ENCODE measurements at places on chromosomes 3 and 15.

DNA sequence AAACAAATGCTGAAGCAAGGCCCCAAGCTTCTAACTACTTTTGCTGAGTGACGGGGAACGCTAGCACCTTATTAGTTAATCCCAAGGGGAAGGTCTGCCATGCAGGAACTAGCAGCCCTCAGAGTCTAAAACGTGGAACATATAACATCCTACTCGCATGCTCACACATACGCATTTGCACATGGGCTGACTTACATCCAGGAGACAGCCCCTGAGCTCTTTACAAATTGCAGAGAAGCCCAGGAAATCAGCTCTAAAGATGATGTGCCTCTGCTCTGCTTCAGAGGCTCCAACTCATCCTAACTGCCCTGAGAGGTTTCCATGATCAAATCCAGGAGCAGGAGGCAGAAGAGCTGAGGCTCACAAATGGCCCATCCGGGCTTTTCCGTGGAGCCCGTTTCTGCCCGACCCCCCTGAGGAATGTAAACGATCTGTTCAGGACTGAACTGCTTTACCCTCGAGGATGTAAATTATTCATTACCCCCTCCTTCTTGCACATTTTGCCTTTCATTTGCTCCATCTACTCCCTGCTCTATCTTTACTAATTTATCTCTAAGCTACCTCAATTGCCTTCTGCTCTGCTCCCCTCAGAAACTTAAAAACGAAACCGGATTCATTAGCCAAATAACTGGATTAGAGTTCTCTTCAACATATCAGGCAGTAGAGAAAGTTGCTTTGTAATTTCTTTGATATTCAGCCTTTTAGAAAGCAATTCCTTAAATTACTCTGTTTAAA is 141.9 kb upstream of the CCDC54 start:
- DNase-seq, result no peak

- DNase-seq, result no peak
Measured at GRCh38 chr3:58620421-58620820, 43.2 kb upstream of the FAM107A start.

DNA sequence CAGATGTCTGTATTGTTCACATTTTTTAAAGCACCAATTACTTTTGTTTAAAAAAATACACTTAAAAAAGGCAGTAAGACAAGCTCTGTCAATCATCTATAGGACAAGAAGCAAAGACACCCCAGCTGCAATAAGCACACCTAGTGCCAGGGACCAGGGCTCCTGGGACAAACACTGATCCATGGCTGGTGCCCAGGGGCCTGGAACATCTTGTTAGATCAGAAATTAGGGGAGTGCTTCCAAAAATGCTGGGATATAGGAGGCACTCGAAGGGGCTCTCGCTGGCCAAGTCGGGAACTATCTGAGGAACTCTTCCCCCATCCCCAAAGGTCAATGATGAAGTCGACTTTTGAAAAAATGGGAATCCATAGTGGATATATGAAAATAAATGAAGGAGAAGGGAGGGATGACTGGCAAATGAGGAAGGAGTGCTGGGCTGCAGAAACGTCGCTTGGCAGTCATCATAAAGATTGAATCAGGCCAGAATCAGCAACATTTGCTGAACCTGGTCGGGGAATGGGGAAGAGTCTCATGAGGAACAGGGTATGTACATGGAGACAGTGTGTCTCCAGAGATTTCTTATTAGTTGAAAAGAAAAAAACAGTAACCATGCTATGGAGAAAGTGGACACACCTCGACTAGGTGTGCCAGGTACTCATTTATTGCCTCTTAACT is 28.5 kb downstream of the TSPAN3 start:
- no peak for DNase-seq

GRCh38 chr3:69292959-69293574 is 92.8 kb downstream of the FRMD4B start:
- DNase-seq, result no peak

GRCh38 chr3:143068059-143068458 is 51.5 kb upstream of the CHST2 start:
- DNase-seq, result no peak

DNA sequence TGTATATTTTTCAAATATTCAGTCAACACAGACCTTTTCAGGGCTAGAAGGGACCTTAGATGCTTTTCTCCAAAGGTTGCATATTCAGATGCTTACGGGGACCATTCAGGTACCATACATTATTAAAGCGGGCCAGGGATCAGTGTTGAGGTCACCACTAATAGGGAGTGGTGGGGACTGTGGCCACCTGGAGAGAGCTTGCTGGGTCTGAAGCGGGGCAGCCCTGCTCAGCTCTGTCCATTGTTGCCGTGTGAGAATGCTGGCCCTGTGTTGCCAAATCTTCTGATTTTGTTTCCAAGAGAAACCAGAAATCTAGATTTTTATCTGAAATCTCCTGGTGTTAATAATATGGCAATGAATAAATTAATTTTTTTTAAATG is 23.7 kb downstream of the ABHD2 start:
- no peak for DNase-seq

- DNase-seq, result peak; percentile 89
Measured at GRCh38 chr3:51498876-51499738, 708 bp downstream of the DCAF1 start.

DNA sequence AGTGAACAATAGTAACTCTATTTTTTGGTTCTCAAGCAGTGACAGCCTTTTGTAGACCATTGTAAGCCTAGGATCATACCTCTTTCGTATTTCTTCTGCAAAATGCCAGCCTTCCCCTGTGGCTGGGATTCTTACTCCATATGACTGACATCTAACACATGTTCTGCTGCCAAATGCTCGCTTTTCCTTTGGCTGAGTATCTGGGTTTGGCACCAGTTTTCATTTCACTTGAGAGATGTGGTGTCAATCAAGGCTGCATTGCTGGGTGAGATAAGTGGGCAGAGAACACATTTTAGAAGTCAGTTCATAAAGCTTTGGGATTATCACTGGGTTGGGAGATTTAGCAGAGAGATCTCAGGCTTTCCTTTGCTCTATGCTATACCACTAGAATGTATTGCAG is 514.7 kb upstream of the SGO1 start:
- no peak for DNase-seq

GRCh38 chr3:106034313-106034712 is 165.5 kb upstream of the CBLB start:
- no peak for DNase-seq

- DNase-seq, result peak; percentile 37
Measured at GRCh38 chr15:40081691-40082194, 26.9 kb downstream of the BMF start.

DNA sequence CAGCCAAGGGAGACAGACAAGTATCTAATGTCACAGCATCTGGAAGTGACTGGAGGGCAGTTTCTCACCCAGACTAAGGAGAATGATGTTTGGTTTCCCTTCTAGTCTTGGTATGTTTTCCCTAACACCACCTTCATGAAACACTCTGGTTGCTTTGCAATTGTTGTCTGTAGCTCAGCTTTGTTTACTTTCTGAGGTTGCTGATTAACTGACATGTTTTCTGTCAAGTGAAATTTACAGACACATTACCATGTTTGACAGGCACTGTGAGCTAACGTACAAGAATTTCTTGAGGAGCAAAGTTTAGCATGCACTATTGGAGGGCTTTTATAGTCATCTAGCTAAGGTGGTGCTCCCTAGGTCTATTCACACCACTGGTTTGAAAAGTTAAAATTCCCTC is 131.6 kb upstream of the NECTIN3 start:
- DNase-seq, result no peak

- no peak for DNase-seq
Measured at GRCh38 chr15:57015897-57016296, 97.5 kb downstream of the TCF12 start.

GRCh38 chr3:14517601-14518431 is 22.3 kb downstream of the GRIP2 start:
- DNase-seq, result no peak

DNA sequence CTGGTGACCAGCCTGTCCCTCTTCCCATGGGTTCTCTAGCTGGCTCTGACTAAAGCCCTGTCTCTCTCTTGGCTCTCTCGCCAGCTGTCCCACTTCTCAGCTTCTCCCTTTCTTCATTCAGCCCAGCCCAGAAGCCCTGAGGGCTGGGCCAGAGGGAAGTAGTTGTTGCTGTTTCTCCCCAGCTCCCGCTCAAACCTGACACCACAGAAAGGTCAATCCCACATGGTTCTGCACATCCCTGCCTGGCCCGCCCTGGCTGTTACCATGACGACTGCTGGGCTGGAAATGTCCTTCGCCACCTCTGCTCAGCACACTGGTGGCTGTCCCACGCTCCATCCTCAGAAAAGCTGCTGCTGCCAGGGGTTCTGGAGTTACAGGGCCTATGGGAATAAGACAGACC is 25.9 kb downstream of the CCDC32 start:
- no peak for DNase-seq

DNA sequence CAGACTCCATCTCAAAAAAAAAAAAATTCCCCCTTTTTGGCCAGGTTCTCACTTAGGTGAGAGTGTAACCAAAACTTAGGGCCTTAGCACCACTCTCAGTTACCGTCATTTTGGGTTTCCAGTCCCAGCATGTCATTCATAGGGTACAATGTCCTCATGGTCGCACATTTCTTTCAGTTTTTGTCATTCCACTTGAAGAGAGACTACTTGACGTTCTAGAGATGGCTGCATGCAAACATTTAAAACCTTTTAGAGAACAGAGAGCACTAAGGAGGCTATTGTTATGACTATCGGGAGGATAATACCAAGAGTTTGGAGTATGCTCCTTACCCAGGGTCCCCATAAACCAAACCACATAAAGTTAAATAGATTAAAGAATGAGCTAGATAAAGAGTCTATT is 37.9 kb upstream of the THUMPD3 start:
- no peak for DNase-seq

DNA sequence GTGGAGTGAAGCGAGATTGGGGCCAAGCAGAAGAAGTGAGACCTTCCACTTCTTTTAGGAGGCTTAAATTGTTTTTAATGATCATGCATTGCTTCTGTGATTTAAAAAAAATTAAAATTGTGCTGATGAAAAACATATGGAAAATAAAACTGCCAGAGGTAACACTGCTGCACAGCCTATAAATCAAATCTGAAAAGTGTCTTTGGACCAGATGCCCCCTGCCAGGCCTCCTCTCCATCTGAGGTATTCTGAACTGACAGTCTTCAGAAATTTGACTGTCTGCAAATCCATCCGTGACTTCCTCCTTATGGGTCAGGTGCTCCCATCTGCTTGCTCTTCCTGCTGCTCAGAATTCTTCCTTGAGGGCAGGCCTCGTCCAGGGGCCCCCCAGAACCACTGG is 108.5 kb upstream of the NR2E3 start:
- no peak for DNase-seq

DNA sequence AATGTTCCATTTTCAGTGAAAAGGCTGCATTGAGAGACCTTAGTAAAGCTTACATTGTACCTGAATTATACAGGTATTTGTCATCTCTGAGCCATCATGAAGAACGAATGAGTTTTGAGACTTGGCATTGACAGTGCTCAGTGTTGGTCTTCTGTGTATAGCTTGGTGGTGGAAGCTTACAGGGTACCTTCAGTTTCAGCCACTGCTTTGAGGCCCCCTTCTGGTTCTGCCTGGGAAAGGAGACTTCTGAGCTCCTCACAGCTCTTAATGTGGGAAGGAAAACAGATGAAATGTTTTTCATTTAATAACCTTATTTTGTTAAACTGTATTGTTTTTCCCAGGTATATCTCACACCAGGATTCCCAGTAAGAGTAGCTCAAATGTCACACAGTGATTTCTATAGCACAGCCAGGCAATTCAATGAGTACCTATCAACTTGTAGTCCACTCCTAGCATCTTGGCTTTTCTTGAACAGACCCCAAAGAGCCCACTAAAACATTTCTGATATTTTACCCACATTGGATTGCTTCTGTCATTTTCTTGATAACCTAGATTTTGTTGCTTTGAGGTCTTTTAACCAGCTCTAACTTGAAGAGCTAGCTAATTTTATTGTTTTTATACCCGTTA is 5.6 kb downstream of the SERPINI1 start:
- DNase-seq, result peak; percentile 33

GRCh38 chr3:69563981-69564380 is 175.3 kb upstream of the MITF start:
- DNase-seq, result no peak

DNA sequence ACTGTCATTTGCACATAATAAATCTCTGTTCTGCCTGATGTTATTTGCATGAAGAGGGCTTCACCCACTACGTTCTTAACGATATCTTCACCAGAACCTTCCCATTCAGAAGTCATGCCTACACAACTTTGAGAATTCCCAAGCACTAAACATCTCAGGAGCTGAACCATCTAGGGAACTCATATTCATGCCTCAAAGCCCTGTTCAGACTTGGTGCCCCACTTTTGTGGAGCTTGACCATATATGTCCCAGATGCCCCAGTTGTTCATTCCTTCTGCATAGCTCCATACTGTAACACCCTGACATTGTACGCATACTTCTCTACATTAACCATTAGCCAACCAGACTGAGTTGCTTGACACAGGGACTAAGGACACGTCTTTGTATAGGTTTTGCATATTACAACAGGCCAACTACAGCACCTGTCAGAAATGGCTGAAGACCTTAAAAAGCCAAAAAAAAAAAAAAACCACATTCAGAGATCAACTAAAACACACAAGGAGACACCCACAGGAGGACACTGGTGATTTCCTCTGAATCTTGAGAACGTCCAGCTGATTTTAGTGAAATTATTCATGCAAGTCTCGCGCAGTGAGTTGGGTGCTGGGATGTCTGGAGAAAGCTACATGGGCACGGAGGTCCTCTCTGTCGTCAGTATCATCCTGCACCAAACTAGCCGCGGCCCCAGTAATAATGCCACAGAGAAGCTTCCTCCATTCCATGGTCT is 141.4 kb downstream of the FOXP1 start:
- peak; percentile 31 for DNase-seq

DNA sequence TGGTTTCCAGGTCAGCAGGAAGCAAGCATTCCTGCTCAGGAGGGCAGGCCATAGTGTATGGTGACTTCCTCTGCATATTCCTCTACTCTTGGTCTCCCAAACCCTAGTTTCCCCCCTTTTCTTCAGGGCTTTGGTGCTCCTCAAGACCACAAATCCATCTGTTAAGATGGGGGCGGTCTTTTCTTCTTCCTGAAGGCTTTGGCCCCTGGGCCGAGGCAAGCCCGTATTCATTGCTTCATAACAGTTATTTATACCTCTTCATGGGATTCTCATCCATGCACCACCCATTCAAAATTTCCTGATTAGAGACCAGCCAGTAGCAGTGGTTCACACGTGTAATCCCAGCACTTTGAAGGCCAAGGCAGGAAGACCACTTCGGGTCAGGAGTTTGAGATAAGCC is 62.1 kb upstream of the IL12A start:
- DNase-seq, result no peak

Data from CD4-positive, alpha-beta T cell treated with Interleukin-17A for 4 hours (primary cell).